ELR (cell line): ENCODE measurements at places on chromosomes 6 and 20.

DNA sequence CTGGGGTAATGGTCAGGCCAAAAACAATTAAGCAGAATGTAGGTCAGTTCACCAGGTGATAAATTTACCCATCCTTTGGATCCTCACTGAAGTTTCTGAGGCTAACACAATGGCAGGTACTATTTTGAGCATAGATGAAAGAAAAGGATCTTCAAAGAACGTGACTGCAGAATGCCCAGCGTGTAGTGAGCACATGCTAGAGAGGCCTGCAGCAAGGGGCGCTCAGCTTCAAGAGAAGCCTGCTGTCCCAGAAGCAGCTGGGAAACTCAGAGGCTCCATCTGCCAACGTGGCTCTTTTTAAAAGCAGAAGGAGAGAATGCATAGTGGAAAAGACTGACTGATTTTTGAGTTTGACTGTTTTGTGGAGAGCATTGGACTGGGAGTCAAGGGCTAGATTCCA is 57.4 kb downstream of the CD83 start:
- DNase-seq = no peak

DNA sequence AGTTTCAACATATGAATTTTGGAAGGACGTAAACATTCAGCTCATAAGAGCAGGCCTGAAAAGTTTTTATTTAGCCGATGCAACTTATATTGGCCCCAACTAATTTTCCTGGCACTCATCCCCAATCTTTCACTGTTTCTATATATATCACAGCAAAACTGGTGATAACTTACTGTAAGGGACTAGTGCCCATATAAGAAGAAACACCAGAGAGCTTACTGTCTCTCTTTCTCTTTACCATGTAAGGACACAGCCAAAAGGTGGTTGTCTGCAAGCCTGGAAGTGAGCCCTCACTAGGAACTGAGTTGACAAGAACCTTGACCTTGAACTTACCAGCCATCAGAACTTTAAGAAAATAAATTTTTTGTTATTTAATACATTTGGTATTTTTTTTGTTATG is 807.4 kb upstream of the CITED2 start:
- no peak for DNase-seq

- DNase-seq = peak; percentile 47
These were observed 59.6 kb upstream of the QKI start for GRCh38 chr6:163354761-163355425.

DNA sequence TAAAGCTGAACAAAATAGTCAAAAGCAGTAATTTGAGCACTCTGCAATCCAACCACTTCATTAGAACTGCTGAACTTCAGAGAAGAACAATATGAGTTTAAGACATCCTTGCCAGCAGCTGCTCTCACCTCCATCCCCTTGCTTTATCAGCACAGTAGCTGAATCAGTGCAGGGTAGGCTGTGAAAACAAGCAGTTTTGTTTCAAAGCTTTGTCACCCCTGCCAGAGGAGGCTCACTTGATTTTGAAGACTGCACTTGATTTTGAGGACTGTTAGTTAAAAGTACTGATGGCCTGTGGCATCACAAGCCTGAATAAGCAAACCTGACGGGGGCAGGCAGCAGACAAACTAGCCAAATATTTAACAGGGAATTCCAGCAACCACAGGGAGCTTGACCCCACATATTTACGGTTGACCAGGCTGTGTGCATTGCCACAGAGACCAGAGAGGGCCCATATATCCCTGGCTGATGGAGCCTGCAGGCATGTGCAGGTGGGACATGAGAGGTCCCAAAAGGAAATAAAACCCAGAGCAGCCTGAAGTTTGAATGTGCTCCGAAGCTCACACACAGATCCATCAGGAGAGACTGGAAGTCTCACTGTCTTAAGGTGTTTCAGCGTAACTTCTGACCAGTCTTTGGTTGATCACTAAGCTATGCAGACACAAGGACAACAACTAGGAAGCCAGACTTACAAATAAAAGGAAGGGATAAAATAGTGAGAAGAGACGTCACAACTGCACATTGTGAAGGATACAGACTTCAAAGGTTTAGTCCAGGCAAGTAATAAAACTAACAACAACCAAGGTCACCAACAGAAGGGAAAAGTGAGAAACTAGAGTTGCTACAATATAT is 97.4 kb downstream of the PDSS2 start:
- DNase-seq = peak; percentile 82

DNA sequence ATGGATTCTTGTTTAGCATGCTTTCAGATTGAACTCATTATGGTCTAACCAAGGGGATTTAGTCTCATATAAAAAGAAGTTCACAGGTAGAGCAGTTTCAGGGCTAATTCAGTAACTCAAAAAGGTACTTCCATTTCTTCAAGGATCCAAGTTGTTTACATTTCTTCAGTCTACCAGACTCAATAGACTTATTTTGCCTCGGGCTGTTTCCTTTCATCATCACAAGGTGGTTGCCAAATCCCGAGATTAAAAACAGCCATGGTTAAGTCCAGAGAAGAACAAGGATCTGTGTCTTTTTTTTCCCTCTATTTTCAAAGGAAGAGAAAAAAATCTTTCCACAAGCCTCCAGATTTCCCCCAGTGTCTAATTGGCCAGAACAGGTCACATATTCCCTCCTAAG is 69.8 kb upstream of the SNX9 start:
- DNase-seq = peak; percentile 62

GRCh38 chr6:149337320-149337719 is 19.8 kb downstream of the TAB2 start:
- no peak for DNase-seq

DNA sequence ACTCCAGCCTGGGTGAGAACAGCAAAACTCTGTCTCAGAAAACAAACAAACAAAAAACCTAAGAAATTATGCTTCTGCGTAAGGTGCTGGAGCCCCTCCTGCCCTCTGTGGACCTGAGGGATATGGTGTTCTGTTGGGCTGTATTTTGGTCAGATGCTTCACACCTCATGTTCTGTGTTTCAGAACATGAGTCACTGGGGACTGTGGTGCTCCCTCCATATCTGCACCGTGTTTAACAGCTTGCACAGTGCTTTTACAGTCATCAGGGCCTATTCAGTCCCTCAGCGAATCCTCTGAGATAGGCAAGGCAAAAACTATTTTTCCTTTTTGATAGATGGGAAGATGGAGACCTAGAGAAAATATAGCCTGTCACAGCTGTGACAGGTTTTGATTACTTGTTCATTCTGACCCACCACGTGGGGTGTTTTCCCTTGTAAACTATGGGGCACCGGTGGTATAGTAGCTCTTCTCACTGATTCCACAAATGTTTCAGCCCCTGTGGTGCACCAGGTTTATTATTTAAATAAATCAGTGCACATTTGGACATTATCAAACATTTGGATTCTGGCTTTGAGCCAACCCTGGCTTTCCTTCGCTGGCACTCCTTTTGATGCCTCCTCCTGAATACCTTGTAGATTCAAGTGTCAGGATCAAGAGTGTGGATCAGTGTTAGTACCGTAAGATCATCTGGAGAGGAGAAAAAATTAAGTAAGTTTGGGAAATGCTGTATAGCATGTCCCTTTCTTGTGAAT is 9.6 kb downstream of the TTPAL start:
- peak; percentile 35 for DNase-seq

DNA sequence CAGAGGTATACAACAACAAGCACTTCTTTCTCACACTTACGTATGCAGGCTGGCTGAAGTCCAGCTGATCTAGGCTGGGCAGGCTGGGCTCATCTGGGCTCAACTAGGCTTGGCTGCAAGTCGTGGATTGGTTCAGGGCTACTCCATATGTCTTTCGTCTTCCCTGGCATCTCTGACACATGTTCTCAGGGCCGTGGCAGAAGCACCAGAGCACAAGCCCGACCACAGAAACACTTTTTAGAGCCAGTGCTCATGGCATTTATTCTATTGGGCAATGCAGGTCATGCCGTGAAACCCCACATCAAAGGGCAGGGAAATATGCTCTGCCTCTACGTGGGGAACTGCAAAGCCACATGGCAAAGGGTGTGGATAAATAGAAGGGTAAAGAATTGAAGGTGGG is 93.8 kb downstream of the RIN2 start:
- no peak for DNase-seq

- peak; percentile 39 for DNase-seq
These were observed 21.0 kb upstream of the PDE7B start for GRCh38 chr6:135830452-135830881.

DNA sequence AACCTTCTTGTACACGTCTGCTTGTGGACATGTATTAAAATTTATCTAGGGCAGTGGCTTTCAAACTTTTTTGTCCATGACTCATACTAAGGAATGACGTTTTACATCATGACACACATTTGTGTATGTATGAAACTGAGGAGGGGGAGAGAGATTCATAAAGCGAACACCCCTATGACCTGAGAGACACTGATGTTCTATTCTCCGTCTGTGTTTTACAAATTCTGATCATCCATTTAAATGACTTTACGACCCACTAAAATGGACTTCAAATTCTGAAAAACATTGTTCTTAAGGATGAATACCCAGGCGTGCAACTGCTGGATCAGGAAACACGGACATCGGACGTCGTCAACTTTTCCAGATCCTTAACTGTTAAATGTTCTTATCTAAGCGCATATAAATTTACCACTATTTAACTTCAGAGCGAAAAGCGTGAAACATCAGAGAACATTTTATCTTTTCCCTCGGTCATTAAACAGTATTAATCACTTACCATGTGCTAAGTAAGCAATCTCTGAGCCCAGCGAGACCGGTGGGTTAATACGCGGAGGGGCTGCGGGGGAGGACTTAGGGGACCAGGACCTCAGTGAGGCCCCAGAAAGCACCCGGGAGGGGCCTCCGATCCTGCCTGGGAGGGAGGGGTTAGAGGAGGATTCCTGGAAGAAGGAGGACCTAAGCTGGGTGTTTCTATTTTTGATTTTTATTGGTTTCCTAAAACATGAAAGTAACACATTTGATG is 1.2 kb downstream of the PLAGL1 start:
- DNase-seq = peak; percentile 72

- DNase-seq = peak; percentile 87
These were observed 68.9 kb upstream of the KCNQ5 start for GRCh38 chr6:72552938-72553337.

DNA sequence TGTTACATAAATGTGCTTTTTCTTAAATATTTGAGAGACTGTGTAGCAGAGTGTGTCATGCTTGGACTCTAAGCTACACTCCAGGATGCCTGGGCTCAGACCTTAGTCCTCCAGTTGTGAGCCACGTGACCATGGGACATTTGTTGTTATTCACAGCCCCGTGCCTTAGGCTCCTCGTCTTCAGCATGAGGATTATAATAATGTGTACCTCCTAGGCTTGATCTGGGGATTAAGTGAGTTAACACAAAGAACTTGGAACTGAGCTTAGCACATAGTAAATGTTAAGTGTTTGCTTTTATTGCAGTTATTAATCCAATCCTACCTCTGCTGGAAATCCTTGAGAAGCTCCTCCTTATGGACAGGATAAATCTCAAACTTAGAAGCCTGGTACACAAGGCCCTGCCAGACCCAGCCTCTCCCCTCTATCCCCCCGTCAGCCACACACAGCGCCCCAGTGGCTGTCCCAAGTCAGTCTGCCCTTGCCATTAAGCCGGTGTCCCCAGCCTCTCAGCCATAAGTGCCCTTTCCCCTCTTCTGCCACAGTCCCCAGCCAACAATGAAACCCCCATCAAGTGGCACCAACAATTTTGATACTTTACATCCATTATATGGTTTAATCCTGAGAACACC is 177.5 kb downstream of the TMEM242 start:
- DNase-seq = peak; percentile 37
